ENCODE measurements at places on chromosomes 3 and 15.
A peak's percentile ranks its signal among the peaks of the same experiment; 100 is the strongest.

GRCh38 chr3:47522082-47522987, 8.8 kb upstream of the ELP6 start:
- DNase-seq = peak; percentile 93

GRCh38 chr3:110623571-110623970, 448.0 kb upstream of the NECTIN3 start:
- no peak for DNase-seq

- DNase-seq = peak; percentile 70
These were observed 10.5 kb downstream of the GNAI2 start for GRCh38 chr3:50246517-50246954.

- DNase-seq = no peak
These were observed 84.2 kb upstream of the IL12A start for GRCh38 chr3:159904455-159904854.

DNA sequence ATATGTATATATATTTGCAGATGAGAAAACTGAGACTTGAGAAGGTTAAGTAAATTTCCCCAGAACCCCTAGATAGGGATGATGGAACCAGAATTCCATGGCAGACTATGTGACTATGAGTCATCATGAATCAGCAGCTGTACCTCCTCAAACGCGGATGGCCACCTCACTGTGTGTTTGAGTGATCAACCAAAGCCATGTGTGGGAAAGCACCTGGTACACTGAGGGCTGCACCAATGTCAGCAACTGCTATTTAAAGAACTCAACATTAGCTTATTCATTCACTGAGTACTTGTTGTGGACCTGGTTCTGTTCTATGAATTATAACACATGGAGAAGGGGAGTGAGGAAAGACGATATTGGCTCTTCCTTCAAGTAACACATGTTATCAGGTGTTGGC, 377.0 kb downstream of the GAP43 start:
- DNase-seq = peak; percentile 72

Data from SW480 (cell line).